ENCODE measurements at places on chromosomes 1 and 21.

GRCh38 chr1:67710417-67710816 lies 25.4 kb downstream of the GADD45A start:
- no peak for DNase-seq

DNA sequence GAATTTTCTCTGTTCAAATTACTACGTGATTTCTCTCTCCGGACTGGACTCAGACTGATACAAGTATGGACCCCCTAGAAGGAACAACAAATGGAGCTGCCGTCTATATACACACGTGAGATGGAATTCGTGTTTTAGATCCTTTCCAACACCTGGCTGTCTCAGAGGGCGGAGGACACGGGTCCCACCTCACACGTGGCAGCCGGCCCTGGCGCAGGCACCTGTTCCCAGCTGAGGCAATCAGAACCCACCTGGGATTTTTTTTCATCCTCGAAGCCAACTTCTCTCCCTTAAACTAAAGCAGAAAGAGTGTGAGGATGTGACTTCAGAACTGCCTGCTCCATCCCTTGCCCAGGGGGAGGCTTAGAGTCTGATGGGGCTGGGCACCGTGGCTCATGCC lies 34.1 kb upstream of the SCCPDH start:
- no peak for DNase-seq

- no peak for DNase-seq
Observed at GRCh38 chr1:226692051-226692792, 46.9 kb downstream of the ITPKB start.

- no peak for DNase-seq
Observed at GRCh38 chr1:230204842-230205241, 137.8 kb downstream of the GALNT2 start.

DNA sequence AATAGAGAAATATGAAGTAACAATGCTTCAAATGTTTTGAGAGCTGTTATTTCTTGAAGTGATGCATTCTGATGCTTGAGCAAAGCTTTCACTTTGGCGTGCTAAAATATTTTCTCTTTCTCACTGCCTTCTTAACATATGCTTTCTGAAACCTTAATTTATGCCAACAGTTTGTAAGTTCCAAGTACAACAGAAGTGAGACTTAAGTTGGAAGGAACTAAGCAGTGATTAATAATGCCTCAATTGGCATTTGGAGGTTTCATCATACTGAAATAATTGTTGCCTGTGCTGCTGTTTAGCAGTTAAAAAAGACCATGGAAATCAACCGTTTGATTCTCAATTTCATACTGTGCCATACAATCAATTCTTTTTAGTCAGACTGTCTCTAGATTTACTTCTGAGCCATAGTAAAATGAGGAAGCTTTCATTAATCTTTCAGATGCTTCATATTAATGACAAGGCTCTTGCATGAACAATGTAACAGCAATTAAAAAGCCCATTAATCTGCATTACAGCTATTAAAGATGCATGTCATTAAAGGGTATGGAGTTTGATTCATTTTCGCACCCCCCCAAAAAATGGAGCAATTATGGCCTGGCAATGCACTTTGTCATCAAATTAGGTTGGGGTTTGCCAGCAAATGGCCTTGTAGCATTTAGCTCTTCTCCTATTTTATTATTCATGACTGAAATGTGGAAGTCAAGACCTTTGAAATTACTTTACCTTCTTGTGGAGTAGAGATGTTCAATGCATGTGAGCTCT lies 375.3 kb downstream of the USH2A start:
- DNase-seq, result no peak

GRCh38 chr1:60345621-60346020 lies 272.1 kb upstream of the C1orf87 start:
- DNase-seq, result no peak

DNA sequence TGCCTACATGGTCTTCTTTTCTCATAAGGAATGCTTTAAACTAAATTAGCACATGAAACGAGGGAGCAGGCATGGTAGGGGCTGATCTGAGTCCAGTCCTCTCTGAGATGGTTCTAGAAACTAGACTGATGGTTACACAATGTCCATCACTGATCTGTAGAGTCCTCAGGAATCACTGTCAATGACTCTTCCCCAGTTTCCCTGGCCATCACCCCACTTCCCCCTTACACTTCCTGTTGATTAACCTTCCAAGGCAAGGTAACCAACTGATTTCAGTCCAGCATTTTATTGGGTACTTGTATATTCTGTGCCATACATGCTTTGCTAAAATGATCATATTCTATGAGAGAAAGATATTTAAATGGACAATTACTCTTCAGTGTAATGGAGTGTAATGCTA lies 100.6 kb upstream of the ARTN start:
- DNase-seq, result no peak

GRCh38 chr21:43604505-43605204 lies 54.6 kb downstream of the HSF2BP start:
- DNase-seq, result no peak

DNA sequence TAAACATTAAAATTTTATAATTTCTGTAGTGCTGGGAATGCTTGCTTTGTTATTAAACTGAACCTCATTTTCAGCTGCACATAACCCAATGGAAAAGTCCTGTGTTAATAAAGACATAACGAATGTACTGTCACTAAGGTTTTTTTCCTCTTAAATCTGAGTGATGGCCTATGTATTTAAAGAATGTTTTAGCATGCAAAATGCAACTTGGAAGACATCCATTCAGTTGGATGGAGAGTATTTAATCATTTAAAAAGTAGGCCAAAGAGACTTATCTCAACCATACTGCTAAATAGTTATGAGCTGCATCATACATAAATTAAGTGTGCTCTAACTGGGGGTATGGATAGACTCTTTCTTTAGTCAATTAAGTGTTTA lies 48.5 kb downstream of the RWDD3 start:
- DNase-seq, result no peak

GRCh38 chr1:191575746-191576145 lies 582.5 kb upstream of the RGS18 start:
- no peak for DNase-seq

- no peak for DNase-seq
Observed at GRCh38 chr1:38336301-38336923, 289.8 kb upstream of the POU3F1 start.

- DNase-seq, result no peak
Observed at GRCh38 chr1:230509281-230509977, 83.3 kb upstream of the PGBD5 start.

DNA sequence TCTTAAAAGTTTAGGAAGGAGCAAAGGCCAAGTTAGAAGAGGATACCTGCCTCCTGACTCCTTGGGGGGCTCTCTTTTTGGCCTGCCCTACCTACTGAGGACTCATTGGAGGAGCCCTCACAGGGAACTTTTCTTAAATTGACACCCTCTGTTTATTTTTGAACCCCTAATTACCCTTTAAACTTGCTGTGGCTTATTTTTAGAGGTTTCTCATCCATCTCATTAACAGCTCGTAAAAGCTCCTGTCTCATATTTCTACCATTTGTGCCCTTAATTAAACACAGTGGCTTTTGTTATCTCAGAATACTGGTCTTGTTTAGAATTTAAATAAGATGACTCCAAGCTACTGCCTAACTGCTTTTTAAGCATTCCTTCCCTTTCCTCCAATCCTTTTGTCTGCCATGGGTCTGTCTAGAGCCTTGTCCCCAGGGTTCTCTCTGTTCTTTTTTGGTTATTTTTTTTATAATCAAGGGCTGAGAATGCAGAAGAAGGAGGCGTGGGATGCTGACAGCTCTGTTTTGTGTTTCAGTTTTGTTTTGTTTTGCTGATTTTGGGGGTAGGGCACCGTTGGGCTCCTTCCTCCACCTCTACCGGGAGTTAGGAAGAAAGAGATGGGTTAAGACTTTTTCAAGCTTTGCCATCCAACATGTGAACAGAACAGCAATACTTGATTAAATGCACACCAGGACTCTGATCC lies 78.0 kb downstream of the SYT6 start:
- no peak for DNase-seq

DNA sequence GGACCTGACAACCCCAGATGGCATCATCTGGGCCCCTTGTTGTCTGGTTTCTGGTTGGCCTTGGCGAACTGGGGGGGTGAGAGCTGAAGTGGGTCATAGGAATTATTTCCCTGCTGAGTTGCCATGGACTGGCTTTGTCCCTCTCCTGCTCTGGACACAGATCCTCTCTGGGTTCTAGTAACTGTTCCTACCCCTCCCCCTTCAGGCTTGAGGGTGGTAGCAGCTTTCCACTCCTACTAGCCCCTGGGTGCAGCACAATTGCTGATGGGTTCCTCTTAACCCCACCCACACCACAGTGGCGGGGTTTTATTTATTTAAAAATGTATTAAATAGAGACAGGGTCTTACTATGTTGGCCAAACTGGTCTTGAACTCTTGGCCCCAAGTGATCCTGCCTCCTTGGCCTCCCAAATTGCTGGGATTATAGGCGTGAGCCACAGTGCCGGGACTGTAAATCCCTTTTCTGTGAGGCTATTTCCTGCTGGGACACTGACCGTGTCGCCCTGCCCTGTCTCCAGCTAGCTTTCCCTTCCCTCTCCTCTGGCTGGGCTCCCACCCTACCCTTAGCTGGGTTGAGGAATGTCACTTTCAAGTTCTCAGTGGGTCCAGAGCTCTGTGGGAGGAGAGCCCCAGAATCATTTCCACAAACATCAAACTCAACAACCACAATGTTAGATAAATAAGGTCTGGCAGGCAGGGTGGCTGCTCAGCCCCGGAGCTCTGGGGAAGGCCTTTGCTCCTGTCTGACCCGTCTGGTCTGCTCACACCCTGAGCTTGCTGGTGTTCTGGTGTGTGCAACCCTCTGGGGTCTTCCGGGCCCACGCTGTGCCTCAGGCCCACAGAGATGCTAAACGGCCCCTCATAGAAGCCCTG lies 112.7 kb upstream of the WNT4 start:
- no peak for DNase-seq

DNA sequence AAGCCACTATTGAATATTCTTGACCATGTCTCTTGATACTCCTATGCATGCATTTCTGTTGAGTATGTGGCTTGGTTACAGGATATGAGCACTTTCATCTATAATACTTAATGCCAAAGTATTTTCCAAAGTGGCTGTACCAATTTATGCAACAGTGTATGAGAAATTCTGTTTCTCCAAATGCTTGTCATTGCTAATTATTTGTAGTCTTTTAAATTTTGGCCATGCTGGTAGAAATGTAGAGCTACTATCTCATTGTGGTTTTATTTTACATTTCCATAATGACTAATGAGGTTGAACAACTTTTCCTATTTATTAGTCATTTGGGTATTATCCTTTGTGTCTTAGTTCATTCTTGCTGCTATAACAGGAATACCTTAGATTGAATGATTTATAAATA lies 71.4 kb upstream of the TSPAN2 start:
- DNase-seq, result no peak

- DNase-seq, result no peak
Observed at GRCh38 chr21:34812504-34813265, 143.9 kb downstream of the CLIC6 start.
